ENCODE measurements at places on chromosomes 5 and 9.

GRCh38 chr5:54177058-54177457, 133.3 kb downstream of the ARL15 start:
- no peak for DNase-seq

GRCh38 chr5:2550509-2550908, 201.0 kb downstream of the IRX2 start:
- DNase-seq = no peak

GRCh38 chr5:107484281-107484680, 186.5 kb downstream of the EFNA5 start:
- no peak for DNase-seq

DNA sequence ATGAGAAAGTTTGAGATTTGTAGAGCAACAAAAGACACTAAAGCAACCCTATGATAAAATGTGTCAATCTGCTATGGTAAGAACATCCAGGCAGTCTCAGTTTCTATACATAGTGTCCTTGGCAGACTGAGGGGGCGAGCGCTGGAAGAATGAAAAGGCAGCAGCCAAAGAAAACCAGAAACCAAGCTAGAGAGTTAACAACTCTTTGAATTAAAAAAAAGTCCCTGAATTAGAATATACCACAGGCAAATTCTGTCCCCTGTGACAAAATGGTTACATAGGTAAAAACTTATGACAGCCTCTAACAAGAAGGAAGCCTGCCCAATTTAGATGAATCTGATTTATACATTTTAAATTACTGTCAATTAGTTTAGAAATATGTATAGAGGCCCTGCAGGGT, 106.7 kb downstream of the OXCT1 start:
- DNase-seq = no peak

Data from T-helper 9 cell (primary cell).